CD14-positive monocyte (primary cell): ENCODE measurements at places on chromosomes 6 and 20.

DNA sequence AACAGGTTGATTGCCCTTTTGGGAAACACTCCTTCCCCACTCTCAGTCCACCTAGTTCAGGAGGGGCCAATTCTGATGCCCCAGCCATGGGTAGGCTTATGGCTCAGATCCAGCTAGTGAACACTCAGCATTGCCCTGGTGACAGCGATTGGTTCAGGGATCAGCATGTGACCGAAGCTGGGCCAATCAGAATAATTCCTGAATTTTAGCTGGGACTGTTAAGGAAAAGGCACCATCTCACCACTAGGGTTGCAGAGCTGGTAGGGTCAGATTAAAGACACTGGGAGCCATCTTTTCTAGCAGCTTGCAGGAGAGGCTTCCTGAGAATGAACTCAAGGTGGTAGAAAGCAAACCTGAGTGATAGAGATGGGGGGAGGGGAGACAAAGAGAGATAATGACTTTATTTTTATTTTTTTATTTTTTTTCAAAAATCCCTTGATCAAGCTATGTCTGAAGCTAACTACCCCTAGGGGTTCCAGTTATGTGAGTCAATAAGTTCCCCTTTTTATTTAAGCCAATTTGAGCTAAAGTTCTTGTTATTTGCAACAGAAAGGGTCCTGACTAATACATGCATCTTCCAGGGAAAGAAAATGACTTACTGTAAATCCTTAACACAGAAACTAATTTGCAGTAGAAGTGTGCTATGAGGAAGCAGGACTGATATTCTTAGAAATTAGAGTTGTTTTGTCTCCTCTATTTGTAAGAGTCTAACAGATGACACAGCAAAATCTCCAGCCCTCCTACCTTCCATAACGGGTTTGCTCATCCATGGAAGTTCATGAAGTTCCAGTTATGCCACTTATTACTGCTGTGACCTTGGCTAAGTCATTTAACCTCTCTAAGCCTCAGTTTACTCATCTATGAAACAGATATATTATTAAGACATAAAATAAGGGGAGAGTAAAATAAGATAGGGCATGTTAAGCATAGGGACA is 44.7 kb downstream of the EYA2 start:
- H3K36me3 ChIP-seq = no peaks in the 10 kb centered on the region
- no peak overlapping the region for H3K27ac ChIP-seq
- no peak for DNase-seq
- H3K4me1 ChIP-seq = no peaks in the 10 kb centered on the region

DNA sequence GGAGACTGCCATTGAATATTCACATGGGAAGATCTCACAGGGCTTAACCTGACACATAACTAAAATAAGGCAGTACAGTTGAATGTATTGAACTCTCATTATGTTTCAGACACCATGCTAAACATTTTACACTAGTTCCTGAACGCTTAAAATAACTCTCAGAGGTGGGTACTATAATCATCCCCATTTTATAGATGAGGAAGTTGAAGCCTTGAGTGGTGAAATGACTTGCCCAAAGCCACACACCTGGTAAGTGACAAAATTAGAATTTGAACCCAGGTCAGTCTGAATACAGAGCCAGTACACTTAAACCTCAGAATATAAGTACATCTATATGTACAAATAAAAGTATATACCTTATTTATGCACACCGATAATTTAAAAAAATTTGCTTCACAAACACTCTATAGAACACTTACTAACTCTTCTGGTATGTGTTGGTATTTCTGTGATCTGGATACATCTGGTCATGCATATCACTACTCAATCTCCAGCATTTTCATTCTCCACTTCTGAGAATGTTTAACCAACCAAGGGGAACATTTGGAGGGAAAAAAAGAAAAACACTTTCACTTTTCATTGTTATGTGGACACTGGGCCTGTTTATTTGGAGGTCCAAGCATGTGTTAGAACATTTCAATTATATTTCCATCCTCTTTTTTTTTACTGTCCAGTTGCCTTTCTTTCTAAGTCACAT is 4.6 kb upstream of the BICRAL start:
- peak overlapping the region; percentile 1 for H3K27ac ChIP-seq
- H3K27me3 ChIP-seq = no peaks in the 10 kb centered on the region
- H3K4me1 ChIP-seq = peaks cover 21% of the 10 kb centered on the region
- no peak overlapping the region for H3K4me3 ChIP-seq
- H3K36me3 ChIP-seq = no peaks in the 10 kb centered on the region

DNA sequence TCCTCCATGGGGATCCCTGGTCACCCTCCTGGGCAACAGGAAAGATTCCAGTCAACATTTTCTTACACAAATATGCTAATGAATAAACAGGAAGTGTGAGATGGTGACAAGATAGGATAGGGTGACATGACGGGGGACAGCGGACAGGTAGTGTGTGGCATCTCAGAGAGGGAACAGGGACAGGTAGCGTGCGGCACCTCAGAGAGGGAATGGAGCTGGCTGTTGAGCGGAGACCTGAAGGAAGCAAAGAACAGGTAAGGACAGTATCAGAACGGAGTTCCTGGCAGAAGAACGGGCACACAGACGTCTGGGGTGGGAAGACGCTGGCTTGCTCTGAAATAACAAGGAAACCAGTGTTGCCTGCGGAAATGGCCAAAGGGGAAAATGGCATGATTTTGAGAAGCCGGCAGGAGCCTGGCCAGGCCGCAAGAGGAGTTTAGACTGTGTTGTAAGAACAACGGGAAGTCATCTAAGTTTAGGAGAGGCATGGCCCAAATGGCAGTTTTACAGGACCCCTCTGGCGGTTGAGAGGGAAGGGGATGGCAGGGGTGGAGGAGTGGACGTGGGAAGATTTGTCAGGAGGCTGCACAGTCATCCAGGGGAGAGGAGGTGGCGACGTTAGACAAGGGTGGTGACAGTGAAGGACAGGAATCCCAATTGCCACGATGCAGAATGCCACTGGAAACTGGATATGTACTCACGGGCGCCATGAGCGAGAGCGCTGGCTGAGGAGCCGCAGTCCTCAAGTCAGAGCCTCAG is 111.6 kb downstream of the JPH2 start:
- H3K27ac ChIP-seq = peak overlapping the region; percentile 78
- peaks cover 54% of the 10 kb centered on the region for H3K4me1 ChIP-seq
- H3K4me3 ChIP-seq = no peak overlapping the region
- DNase-seq = peak; percentile 69
- H3K36me3 ChIP-seq = no peaks in the 10 kb centered on the region
- no peaks in the 10 kb centered on the region for H3K27me3 ChIP-seq

- H3K27ac ChIP-seq = no peak overlapping the region
- H3K4me1 ChIP-seq = peaks cover 3% of the 10 kb centered on the region
- no peaks in the 10 kb centered on the region for H3K36me3 ChIP-seq
- H3K4me3 ChIP-seq = no peak overlapping the region
These were observed 30.7 kb upstream of the MRGBP start for GRCh38 chr20:62765432-62766070.

GRCh38 chr20:10236540-10237533 is 18.2 kb downstream of the SNAP25 start:
- no peak overlapping the region for H3K4me3 ChIP-seq
- H3K4me1 ChIP-seq = no peaks in the 10 kb centered on the region
- DNase-seq = no peak
- H3K27me3 ChIP-seq = no peaks in the 10 kb centered on the region

DNA sequence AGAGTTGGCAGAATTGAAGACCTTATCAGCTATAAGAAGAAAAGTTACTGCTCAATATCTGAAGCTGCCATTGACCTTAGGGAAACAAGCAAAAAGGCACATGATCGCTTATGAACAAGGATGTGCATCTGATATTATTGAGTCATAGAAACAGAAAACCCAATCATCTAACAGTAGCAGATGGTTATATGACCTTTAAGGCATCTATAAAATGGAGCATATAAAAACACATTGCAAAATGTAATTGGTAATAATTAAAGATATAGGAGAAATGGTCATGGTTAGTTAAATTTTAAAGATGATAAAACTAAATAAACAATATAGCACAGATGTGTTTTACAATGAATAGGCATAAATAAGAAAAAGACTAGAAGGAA is 260.1 kb upstream of the TAB2 start:
- H3K36me3 ChIP-seq = no peaks in the 10 kb centered on the region
- H3K4me1 ChIP-seq = peaks cover 14% of the 10 kb centered on the region
- no peaks in the 10 kb centered on the region for H3K27me3 ChIP-seq
- H3K4me3 ChIP-seq = no peak overlapping the region
- no peak for DNase-seq
- H3K27ac ChIP-seq = no peak overlapping the region

- no peaks in the 10 kb centered on the region for H3K36me3 ChIP-seq
- no peak overlapping the region for H3K4me3 ChIP-seq
- H3K27me3 ChIP-seq = no peaks in the 10 kb centered on the region
- no peak overlapping the region for H3K27ac ChIP-seq
- DNase-seq = no peak
These were observed 1059.0 kb upstream of the EPHA7 start for GRCh38 chr6:94478133-94479005.

GRCh38 chr6:53335224-53335994 is 13.3 kb downstream of the ELOVL5 start:
- peak; percentile 87 for DNase-seq
- H3K27ac ChIP-seq = peak overlapping the region; percentile 65
- H3K36me3 ChIP-seq = peaks cover 8% of the 10 kb centered on the region
- H3K4me3 ChIP-seq = peak overlapping the region; percentile 67
- no peaks in the 10 kb centered on the region for H3K27me3 ChIP-seq

DNA sequence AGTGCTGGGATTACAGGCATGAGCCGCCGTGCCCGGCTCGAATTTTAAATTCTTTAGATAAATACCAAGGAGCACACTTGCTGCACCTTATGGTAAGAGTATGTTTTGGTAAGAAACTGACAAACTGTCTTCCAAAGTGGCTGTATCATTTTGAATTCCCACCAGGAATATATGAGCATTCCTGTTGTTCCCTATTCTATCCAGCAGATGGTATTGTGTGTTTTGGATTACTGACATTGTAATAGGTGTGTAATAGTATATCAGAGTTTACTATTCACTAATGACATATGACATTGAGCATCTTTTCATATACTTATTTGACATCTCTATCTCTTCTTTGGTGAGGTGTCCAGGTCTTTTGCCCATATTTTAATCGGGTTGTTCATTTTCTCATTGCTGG is 40.5 kb downstream of the TGM6 start:
- no peak overlapping the region for H3K4me3 ChIP-seq
- H3K27ac ChIP-seq = no peak overlapping the region
- H3K4me1 ChIP-seq = no peaks in the 10 kb centered on the region
- H3K27me3 ChIP-seq = no peaks in the 10 kb centered on the region
- no peaks in the 10 kb centered on the region for H3K36me3 ChIP-seq

GRCh38 chr6:38542031-38542430 is 97.7 kb downstream of the BTBD9 start:
- no peaks in the 10 kb centered on the region for H3K36me3 ChIP-seq
- no peak overlapping the region for H3K4me3 ChIP-seq
- DNase-seq = no peak
- H3K4me1 ChIP-seq = no peaks in the 10 kb centered on the region
- no peak overlapping the region for H3K27ac ChIP-seq

GRCh38 chr6:124962639-124963415 is 590 bp downstream of the RNF217 start:
- H3K4me1 ChIP-seq = peaks cover 35% of the 10 kb centered on the region
- peak overlapping the region; percentile 65 for H3K27ac ChIP-seq
- DNase-seq = peak; percentile 13
- no peaks in the 10 kb centered on the region for H3K27me3 ChIP-seq
- H3K4me3 ChIP-seq = peak overlapping the region; percentile 76
- H3K36me3 ChIP-seq = no peaks in the 10 kb centered on the region

- H3K4me1 ChIP-seq = no peaks in the 10 kb centered on the region
- H3K27me3 ChIP-seq = no peaks in the 10 kb centered on the region
- H3K4me3 ChIP-seq = no peak overlapping the region
- no peaks in the 10 kb centered on the region for H3K36me3 ChIP-seq
These were observed 57.5 kb downstream of the LIN28B start for GRCh38 chr6:105014448-105014847.

- H3K36me3 ChIP-seq = no peaks in the 10 kb centered on the region
- H3K27ac ChIP-seq = no peak overlapping the region
- no peaks in the 10 kb centered on the region for H3K4me1 ChIP-seq
- DNase-seq = no peak
- H3K27me3 ChIP-seq = no peaks in the 10 kb centered on the region
These were observed 575.3 kb downstream of the RNF144B start for GRCh38 chr6:18962361-18962905.

DNA sequence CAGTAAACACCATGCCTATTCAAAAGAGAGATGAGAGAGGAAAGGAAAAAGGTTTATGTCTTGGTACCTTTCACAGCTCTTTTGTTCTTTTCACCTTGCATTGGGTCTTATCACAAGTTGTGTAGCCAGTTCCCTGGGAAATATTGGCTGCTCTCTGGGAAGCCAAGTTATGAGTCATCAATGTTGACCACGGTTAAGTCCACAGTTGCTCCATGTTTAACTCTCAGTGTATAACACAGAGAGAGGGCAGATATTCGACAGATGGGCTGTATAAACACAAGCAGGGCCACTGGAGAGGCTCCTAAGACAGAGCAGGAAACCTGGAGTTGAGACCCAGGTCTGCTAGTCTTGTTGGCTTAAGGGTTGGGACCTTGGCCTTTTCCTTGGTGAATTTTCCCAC is 718.6 kb downstream of the QKI start:
- DNase-seq = no peak
- no peaks in the 10 kb centered on the region for H3K27me3 ChIP-seq
- no peak overlapping the region for H3K4me3 ChIP-seq
- H3K4me1 ChIP-seq = no peaks in the 10 kb centered on the region

GRCh38 chr6:13573669-13574110 is 711 bp upstream of the SIRT5 start:
- H3K27ac ChIP-seq = peak overlapping the region; percentile 35
- H3K4me1 ChIP-seq = peaks cover 16% of the 10 kb centered on the region
- peak; percentile 70 for DNase-seq
- H3K36me3 ChIP-seq = no peaks in the 10 kb centered on the region
- H3K27me3 ChIP-seq = no peaks in the 10 kb centered on the region

- peaks cover 16% of the 10 kb centered on the region for H3K27me3 ChIP-seq
- no peaks in the 10 kb centered on the region for H3K36me3 ChIP-seq
- H3K4me1 ChIP-seq = peaks cover 10% of the 10 kb centered on the region
- no peak overlapping the region for H3K27ac ChIP-seq
These were observed 89.3 kb downstream of the RNASET2 start for GRCh38 chr6:166866839-166867637.

GRCh38 chr6:3918469-3918868 is 69.3 kb downstream of the FAM50B start:
- no peak overlapping the region for H3K4me3 ChIP-seq
- H3K27ac ChIP-seq = no peak overlapping the region
- DNase-seq = no peak
- H3K27me3 ChIP-seq = no peaks in the 10 kb centered on the region
- no peaks in the 10 kb centered on the region for H3K36me3 ChIP-seq
- no peaks in the 10 kb centered on the region for H3K4me1 ChIP-seq

- no peaks in the 10 kb centered on the region for H3K27me3 ChIP-seq
- H3K4me3 ChIP-seq = no peak overlapping the region
- no peaks in the 10 kb centered on the region for H3K4me1 ChIP-seq
- H3K36me3 ChIP-seq = no peaks in the 10 kb centered on the region
- no peak for DNase-seq
- H3K27ac ChIP-seq = no peak overlapping the region
These were observed 139.7 kb upstream of the FLRT3 start for GRCh38 chr20:14477125-14477524.
